ENCODE measurements at places on chromosomes 4 and X.

GRCh38 chrX:138756234-138756633 lies 44.7 kb upstream of the FGF13 start:
- no peak for DNase-seq

GRCh38 chr4:6270636-6271121 lies 1.0 kb downstream of the WFS1 start:
- DNase-seq, result no peak

DNA sequence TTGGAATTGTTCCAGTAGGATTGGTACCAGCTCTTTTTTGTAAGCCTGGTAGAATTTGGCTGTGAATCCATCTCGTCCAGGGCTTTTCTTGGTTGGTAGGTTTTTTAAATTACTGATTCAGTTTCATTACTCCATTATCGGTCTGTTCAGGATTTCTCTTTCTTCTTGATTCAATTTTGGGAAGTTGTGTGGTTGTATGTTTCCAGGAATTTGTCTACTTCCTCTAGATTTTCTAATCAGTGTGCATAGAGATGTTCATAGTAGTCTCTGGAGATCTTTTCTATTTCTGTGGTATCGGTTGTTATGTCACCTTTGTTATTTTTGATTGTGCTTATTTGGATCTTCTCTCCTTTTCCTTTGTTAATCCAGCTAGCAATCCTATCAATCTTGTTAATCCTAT lies 248.7 kb downstream of the ARHGAP10 start:
- no peak for DNase-seq

- DNase-seq, result no peak
These were observed 8.1 kb upstream of the SLC2A9 start for GRCh38 chr4:10029403-10029802.

GRCh38 chr4:105147016-105147552 lies 408 bp downstream of the TET2 start:
- DNase-seq, result no peak

- no peak for DNase-seq
These were observed 131.3 kb downstream of the GUCY2F start for GRCh38 chrX:109350551-109350950.

DNA sequence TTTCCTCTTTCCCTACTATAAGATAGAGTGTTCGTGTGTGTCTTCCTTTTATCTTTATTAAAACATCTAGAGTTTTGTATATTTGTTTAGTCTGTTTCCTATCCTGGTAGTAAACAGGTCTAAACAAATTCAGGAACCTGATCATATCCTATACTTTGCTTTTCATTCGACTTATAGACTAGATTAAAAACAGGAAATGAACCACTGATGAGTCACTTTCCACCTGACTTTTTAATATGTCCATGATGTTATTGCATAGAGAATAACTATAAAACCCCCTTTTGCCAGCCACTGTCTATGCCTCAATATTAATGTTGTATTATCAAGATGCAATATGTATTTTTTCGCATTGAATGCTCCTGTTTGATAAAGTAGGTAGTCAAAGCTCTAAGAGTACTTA lies 1794.0 kb downstream of the STIM2 start:
- DNase-seq, result no peak

GRCh38 chr4:127896069-127896468 lies 15.4 kb downstream of the PLK4 start:
- no peak for DNase-seq

- DNase-seq, result peak; percentile 88
These were observed 185.4 kb downstream of the OR13H1 start for GRCh38 chrX:131729295-131729694.

DNA sequence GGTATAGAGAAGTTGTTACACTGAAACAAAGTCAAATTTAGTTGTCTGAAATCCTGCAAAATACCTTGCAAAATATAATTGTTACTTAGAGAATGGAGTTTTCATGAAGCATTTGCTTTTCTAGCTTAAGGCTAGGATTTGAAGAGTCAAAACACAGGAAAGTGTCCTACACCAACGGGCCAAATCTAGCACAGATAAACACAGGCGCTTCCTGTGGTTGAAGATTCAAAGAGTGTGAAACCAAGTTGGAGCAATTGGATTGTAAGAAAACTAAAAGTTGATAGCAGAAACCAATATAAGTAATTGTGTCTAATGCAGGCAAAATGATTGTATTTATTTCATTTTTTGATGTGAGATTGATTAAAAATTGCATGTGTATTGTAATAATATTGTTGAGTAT lies 2002.5 kb upstream of the TENM3 start:
- no peak for DNase-seq

- no peak for DNase-seq
These were observed 41.0 kb downstream of the UGT2B28 start for GRCh38 chr4:69321153-69321729.

- no peak for DNase-seq
These were observed 224.1 kb upstream of the GK2 start for GRCh38 chr4:79632114-79632513.

DNA sequence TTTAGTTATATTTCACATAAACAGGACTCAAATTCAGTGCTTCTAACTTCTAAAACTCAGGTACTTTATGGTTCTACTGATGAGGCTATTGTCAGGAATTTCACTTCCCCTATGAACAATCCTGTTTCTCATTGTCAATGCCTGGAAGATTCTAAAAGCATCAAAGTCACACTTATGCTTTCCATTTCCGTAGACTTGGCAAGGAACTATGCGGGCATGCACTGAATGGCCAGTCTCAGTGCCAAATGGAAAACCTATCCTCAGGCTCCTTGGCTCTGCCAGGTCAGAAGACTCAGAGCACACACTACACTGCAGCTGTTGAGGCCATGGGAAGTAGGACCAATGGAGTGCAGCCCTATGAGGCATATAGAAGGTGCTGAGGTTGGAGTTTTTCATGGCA lies 97.0 kb upstream of the PTPN13 start:
- DNase-seq, result no peak

DNA sequence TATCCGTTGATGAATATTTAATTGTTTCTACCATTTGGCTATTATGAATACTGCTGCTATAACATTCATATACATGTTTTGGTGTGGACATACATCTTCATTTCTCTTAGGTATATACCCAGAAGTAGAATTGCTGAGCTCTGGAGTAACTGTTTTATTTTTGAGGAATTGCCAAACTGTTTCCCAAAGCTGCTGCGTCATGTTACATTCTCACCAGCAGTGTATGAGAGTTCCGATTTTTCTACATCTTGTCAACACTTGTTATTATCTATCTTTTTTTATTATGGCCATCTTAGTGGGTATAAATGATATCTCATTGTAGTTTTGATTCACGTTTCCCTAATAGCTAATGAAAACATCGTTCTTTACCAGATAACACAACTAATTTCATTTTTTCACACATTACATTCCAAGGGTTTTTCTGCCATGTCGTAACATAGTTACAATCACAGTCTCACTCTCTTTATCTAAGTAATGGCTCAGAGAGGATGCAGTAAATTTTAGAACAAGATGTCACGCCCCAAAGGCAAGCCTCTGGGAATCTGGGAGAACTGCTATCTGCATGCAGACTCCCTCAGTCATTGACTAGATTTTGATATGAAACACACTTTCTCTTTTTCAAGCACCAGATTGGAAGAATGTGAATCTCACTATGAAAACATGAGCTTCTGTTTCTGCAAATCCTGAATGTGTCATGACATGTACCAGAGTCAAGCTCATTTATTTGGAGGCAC lies 10.3 kb downstream of the ARHGAP6 start:
- no peak for DNase-seq

- no peak for DNase-seq
These were observed 484 bp downstream of the GALNTL6 start for GRCh38 chr4:171813526-171814250.

DNA sequence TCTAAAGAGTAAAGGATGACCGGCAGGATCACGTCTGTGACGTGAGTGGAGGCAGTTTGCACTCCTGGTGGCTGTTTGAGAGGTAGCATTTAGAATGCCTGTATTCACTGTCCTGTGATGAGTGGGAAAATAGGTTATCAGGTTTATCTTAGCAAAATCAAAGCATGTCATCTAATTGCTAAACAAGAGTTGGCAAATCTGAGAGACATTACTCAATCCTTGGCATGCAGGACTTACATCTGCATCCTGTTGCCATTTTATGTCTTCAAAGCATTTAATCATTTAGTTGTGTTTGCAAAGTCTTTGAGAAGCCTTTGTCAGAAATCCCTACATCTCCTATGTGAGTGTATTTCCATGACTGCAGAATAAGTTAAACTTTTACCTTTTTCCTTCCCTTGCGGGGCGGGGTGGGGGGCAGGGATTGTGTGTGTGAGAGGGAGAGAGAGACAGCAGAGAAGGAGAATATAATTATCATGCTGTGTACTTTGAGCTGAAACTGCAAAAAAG lies 41.4 kb upstream of the MSANTD1 start:
- DNase-seq, result no peak

DNA sequence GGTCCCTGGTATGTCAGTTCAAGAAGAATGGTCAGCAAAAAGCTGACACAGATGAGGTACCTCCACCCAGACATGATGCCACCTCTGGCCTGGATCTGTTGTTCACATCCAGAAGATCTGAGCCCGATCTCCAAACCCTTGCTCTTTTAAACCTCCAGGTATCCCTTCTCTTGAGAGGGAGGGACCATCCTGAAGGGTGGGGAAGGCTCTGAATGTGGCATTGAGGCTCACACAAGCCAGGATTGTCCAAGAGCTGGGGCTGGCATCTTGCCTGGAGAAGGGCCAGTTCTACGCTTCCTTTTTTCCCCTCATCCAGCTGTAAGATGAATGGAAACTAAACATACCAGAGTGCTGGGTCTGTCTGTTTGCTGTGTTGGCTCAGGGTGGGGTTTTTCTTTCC lies at the start of gene ITIH6:
ITIH6 (minus strand) TSS at position 119 of the 400 bp plus-strand sequence; CDS start at position 74, 45 bp downstream.
- DNase-seq, result no peak

- no peak for DNase-seq
These were observed 68.5 kb upstream of the DDX60 start for GRCh38 chr4:168387091-168387490.

DNA sequence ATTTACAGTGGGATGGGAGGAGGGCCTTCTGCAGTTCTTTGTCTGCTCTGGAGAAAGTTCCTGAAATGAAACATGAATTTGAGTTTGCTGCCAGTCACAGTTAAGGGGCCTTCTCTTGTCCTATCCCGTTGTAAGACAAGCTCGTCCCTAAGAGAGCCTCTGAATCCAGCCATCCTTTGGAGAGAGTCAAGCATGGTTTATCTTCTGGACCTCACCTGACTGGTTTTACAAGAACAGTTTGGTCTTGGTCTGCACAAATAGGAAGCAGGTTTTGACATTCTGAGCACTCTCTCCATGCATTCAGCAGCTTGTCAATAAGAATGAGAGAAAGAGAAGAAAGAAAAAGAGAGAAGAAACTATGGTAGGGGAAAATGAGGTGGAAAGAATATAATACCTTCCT lies 20.4 kb upstream of the TENM3 start:
- DNase-seq, result no peak

GRCh38 chr4:4726051-4726450 lies 133.4 kb upstream of the MSX1 start:
- no peak for DNase-seq

GRCh38 chr4:169315530-169316343 lies 45.0 kb upstream of the SH3RF1 start:
- no peak for DNase-seq

- no peak for DNase-seq
These were observed 14.2 kb upstream of the C4orf51 start for GRCh38 chr4:145665773-145666172.

DNA sequence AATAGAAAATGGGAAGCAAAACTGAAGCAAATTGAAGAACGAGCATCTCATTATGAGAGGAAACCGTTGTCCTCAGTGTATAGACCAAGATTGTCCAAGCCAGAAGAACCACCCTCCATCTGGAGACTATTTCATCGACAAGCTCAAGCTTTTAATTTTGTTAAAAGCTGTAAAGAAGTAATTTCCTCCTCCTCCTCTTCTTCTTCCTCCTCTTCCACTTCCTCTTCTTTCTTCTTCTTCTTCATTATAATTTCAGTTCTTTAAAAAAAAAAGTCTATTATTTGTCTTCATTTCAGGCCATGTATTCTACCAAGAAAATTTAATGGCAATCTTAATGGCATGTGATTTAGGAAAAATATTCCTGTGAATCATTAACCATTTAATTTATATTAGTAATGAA lies 7.6 kb downstream of the PRIMPOL start:
- no peak for DNase-seq

DNA sequence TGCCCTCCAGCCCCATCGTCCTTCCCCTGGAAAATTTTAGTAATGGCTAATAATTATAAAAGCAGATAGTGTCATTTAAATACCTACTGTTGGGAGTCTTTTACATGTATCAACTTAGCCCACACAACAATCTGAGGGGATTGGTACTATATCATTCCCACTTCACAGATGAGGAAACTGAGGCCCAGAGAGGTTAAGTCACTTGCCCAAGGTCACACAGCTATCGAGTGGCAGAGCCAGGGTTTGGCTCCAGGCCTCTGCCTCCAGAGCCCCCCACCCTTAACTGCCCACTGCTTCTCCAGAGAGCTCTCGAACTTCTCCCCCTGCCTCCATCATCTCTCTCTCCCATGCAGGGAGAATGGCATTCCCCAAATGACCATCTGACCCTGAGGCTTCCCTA lies 7.4 kb downstream of the C4orf50 start:
- no peak for DNase-seq

- DNase-seq, result no peak
These were observed 95.3 kb downstream of the SH3RF1 start for GRCh38 chr4:169175476-169175875.

- DNase-seq, result no peak
These were observed 404.6 kb downstream of the PRDM5 start for GRCh38 chr4:120517966-120518365.

GRCh38 chr4:139761461-139761860 lies 95.8 kb downstream of the MGST2 start:
- no peak for DNase-seq

DNA sequence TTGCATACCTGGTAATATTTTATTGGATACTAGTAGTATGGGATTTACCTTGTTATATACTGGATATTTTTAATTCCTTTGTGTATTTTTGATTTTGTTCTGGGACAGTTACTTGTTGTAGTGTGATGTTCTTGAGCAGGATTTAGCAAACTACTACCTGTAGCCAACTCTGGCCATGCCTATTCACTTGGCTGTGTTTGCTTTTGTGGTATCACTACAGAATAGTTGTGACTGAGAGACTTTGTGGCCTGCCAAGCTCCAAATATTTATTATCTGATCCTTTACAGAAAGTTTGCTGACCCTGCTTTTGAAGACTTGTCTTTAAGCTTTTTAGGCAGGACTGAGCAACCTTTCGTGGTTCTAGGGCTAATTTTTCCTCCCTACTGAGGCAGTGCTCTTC lies 17.8 kb downstream of the ZCCHC4 start:
- no peak for DNase-seq

- DNase-seq, result no peak
These were observed 20.3 kb upstream of the ABCG2 start for GRCh38 chr4:88178626-88179231.

DNA sequence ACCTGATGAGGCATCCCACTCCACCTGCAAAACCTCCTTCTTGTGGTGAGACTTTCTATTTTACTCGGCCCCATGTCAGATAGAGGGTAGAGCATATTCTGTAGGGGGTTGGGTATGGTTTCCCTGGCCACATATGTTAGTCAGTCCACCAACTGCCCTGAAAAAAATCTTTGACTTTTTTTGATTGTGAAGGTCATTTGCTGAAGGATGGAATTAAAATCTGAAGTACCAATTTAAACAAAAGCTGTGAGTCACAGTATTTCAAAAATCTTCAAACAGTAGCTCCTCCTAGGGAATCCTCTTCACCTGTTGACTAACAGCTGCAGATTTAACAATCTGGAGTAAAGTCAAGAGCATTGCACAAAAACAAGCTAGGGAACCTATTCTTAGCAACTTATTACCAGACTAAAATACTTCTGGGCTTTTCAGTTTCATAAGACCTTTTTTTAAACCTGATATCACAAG lies 8.0 kb upstream of the CCDC110 start:
- no peak for DNase-seq

- no peak for DNase-seq
These were observed 446.3 kb downstream of the TRAM1L1 start for GRCh38 chr4:116639070-116639577.

All from hypothalamus (tissue), 51 donors.